ENCODE measurements at places on chromosomes 3 and 15. TPM values are rescaled to one million over a fixed set of nuclear protein-coding genes. Genes with fewer than 3 reads are reported as not detected.
A peak's percentile ranks its signal among the peaks of the same experiment; 100 is the strongest.

DNA sequence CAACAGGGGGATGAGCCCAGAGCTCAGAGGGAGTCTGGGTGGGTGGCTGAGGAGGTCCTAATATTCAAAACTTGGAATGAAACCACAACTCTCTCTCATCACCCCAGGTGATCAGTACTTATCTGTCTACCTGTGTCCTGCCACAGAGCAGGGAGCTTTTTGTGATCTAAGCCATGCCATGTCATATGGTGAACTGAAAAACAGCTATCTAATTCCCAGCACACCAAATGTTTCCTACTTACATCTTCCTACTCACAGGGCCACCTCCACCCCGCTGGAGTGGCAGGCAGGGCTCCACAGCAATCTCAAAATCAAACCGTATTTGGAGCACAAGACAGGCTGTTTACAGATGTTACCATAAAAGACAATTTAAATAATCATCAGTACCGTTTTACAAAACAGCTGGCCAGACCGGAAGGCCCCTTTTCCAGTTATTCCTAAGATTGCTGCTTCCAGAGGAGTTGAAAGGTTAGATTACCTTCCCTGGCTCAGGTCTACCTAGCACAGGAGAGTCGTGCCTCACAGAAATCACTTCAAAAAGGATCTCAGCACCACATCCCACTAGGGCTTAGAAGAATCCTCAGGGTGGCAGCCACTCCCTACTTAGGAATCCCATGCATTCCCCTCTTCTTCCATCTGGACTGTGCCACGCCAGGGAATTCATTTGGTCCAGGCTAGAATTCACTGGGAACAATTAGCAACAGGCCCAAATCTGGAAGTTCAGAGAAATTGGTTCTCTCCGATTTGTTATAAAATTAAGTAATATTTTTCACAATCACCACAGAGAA, 226.6 kb upstream of the IL12A start:
- DNase-seq = peak; percentile 29

The C2CD4A gene
- not detected for total RNA-seq

GRCh38 chr15:87343966-87344365, 912.6 kb downstream of the NTRK3 start:
- no peak for DNase-seq

DNA sequence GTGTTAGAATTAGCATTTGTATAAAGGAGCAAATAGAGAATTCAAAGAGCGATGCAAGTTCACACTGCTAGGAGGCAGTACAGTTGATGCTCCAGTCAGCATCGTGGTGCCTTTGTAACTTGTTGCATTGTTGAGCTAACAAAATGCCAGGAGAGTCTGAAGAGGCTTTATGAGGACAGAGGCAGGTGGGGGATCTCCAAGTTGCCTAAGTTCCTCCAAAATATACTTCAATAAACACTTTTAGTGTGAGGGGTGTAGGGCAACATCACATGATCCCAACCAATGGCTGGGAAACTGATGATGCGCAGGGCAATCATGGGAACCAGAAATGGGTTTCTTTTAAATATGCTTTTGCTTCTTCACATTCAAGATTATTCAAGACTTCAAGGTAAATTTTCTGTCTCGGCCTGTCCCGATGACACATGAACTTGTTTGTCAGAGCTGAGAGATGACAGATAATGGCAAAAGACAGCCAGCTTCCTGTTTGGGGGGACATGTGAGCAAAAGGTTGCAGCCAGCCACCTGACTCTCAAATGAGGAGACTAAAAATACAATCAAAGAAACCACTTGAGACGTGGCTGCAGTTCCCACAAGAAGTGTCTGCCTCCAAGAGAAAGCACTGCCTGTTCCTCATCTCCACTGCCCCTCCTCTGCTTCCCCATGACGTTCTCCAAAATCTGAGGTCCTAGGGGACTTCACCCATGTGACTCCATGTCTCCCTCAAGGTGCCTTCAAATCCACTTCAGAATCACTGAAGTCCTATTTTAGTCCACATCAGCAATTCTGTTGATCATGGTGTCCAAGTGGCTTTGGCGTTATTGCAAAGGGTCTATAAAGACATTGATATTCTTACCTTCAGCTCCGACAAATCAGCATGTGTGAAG, 39.3 kb downstream of the KLHL6 start:
- DNase-seq = no peak

The SCAMP5 gene
- 12.1 TPM for total RNA-seq

The ANKRD34C gene
- not detected for total RNA-seq
